ENCODE measurements at places on chromosomes 7 and 10. TPM values are rescaled to one million over a fixed set of nuclear protein-coding genes. Genes with fewer than 3 reads are reported as not detected.

DNA sequence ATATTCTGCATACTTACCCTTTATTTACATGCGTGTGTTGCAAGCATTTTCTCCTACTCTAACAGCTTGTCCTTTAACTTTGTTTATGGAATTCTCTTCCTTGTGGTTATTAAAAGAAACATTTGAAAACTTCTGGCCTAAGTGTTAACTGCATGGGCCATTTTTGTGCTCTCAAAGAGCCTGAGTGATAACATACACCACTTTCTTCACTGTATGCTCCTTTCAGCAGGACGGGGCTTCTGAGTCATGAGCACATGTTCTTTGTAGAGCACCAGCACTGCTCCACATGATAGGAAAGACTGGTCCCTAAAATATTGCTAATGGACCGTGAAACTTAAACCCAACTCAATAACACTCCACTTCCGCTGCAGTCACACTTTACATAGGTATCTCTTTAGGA, 1093.6 kb upstream of the GHITM start:
- no peak for DNase-seq

DNA sequence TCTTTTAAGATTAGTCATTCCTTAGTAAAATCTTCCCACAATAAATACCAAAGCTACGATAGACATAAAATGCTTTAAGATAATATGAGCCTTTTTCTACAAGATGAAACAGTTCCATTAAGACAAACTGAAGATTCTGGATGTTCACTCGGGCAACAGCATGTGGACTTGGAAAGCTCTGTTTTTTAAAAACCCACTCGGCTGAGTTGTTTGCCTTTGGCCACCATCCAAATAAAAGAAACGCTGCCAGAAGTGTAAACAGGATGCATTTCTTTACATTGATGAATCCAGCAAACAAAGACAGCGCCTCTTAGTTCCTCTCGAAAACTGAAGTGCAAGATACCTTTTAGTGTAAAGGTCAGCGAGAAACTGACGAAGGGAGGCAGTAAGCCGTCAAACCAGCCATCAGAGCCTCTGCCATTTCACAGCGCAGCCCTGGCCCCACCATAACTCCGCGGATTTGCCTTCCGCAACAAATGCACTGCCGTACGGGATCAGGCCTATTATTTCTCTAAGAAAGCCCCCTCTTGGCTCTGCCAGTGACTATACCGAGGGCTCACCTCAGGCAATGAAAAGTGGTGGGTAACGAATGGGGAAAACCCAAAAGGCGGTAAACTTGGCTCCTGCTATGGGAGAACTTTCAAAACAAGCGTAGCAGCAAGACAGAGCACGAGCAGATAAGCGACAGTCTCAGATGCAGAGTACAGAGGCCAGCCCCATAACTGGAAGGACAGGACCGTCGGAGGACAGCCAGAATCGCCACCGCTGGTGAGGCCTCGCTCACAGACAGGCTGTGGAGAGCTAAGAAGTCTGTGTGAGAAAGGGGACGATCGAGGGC, 41.4 kb downstream of the GNA12 start:
- no peak for DNase-seq

- DNase-seq, result no peak
These were observed 76.7 kb downstream of the VWA2 start for GRCh38 chr10:114315566-114316420.

The WEE2 gene
- total RNA-seq, result not detected

The PTPRN2 gene
- 0.63 TPM for total RNA-seq

DNA sequence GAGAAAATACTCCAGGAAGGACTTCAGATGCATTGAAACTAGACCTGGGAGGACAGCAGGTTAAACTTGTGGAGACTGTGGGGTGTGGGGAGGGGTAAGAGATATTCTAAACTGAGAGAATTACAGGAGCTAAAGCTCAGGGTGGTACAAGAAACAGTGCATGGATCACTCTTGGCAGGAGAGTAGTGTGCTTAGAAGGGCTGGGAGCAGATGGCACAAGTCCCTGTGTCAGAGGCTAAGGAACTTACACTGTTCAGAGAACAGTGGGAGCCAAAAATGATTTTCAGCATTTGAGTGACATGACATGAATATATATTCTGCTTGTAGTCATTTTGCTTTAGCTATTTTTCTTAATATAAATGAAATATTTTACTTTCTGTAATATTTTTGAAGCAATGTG, 36.0 kb upstream of the LAMB1 start:
- DNase-seq, result no peak

- no peak for DNase-seq
These were observed 26.8 kb downstream of the VSIR start for GRCh38 chr10:71746344-71747037.

GRCh38 chr7:506391-506831, 13.2 kb downstream of the PDGFA start:
- DNase-seq, result no peak

- no peak for DNase-seq
These were observed 94.8 kb downstream of the GSAP start for GRCh38 chr7:77321300-77321699.

The MINDY4 gene
- 2.1 TPM for total RNA-seq

The MYO3A gene
- total RNA-seq, result not detected

DNA sequence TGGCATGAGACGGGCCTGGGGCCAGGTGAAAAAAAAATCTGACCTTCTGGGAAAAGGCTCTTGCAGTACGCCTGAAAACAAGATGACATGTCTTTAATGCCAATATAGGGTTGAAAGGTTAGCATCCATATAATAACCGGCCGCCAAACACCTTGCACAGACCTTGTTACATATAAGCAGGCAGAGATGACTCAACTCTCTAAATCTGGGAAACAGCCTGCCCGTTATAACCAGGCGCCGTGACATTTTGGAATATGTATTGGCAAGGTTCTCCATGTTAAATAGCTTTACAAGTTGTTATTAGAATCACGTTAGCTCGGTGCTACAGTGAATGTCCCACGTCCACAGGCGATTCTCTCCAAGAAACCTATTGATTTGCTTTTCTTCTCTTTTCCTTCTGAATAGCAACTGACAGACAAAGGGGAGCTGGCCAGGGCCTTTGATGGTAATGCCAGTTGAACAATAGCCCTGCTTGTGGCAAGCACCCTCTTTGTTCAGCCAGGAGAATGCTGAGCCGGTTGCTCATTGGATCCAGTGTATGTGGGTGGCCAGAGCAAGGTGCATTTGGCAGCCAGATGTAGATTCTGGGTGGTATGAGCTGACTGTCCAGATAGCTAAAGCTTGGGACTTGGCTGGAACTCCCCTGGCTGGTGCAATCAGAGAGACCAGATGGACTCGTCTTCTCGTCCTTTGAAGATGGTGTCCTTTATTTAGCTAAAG, 80.1 kb upstream of the AUTS2 start:
- no peak for DNase-seq

DNA sequence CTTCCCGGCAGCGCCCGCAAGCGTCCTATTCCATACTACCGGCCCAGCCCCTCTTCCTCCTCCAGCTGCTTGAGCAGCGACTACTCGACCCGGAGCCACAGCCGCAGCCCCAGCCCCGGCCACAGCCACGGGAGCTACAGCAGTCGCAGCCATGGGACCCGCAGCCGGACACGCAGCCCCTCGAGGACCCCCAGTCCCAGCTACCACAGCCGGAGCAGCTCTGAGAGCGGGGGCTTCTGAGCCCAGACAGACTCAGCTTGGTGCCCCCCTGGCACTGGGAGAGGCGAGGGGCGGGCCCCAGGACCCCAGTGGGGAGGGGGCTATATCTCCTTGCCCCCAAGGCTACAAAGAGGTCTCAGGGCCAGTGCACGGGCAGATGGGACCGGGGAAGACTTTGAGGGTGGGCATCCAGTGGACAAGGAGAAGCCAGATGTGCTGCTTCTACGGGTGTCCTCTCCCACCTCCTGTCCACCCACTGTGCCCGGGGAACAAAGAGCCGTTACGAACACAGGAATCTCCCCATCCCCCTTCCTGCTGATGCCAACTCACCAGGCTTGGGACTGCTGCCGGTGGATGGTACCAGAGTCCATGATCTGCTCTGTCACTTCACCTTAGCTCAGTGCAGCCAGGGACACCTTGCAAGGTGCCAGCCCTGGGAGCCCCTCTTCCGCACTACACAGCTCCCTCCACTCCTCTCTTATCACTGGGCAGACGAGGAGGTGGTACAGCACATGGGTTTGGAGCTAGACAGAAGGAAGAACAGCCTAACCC, 16.7 kb upstream of the HSPB1 start:
- no peak for DNase-seq

GRCh38 chr10:6423004-6423403, 157.1 kb downstream of the PRKCQ start:
- peak; percentile 26 for DNase-seq

The MET gene
- 1.3 TPM for total RNA-seq

The PCLO gene
- not detected for total RNA-seq

GRCh38 chr10:68604441-68604840, 44.3 kb downstream of the TET1 start:
- DNase-seq, result no peak

- DNase-seq, result no peak
These were observed 11.8 kb downstream of the COG5 start for GRCh38 chr7:107551936-107552335.

The KLF14 gene
- not detected for total RNA-seq

DNA sequence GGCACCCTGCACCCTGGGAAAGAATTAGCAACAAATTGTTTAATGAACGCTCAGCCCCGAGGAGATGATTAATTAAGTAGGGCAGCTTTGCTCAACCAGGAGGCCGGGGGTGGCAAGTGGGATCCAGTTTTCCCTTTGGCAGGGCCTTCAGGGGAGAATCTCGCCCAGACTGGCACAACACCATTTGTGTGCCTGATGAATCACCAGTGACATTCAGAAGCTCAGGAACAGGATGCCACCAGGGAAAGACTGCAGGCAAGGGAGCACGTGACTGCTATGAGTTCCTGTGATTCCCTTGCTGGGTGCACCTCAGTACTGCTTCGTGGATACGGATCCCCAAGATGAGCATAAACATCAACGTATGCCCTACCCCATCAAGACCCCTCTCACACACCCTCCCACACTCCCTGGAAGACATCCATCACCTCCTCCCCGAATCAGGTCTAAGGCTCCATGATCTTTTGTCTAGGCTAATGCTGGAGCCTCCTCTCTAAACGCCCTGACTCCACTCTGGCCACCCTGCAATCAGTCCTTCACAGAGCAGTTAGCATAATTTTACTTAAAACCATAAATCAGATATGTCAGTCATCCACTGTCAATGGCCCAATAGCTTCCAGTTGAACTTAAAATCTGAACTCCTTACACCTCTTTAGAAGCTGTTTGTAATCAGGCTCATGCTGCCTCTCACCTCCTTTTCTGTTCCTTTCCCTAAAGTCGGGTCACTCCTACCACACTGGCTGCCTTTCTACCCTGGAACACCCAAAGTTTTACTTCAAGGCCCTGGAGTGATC, 109.2 kb upstream of the AGK start:
- no peak for DNase-seq

DNA sequence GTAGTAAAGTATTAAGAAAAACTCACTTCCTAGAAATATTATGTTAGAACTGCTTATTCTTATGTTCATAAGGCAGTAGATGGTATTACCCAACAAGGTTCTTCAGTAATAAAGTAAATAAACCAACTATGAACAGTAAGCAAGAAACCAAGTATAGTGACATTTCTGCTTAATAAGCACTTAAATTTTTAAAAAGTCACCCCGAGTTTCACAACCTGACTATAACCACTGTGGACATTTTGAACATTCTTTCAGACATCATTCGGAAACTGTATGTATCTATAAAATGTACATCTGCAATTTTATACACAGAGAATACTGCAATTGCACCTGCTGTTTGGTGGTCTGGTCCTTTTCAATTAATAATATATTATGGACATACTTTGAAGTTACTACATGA, 1073.6 kb downstream of the XPNPEP1 start:
- no peak for DNase-seq

- DNase-seq, result no peak
These were observed 9.1 kb downstream of the CHRM2 start for GRCh38 chr7:136877509-136877908.

DNA sequence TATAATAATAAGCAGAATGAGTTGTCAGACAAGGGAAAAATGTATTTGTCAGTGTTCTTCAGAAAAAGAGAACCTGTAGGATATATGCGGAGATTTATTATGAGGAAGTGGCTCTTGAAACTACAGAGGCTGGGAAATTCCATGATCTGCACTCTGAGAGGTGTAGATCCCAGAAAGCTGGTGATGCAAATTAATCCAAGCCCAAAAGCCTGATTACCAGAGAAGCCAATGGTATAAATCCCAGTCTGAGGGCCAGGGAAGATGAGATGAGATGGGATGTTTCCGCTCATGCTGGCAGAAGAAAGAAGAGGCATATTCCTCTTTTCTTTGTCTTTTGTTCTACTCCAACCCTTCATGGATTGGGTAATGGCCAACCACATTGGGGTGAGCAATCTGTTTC, 732.8 kb upstream of the IGFBP3 start:
- no peak for DNase-seq

The FLNC gene
- 0.33 TPM for total RNA-seq

DNA sequence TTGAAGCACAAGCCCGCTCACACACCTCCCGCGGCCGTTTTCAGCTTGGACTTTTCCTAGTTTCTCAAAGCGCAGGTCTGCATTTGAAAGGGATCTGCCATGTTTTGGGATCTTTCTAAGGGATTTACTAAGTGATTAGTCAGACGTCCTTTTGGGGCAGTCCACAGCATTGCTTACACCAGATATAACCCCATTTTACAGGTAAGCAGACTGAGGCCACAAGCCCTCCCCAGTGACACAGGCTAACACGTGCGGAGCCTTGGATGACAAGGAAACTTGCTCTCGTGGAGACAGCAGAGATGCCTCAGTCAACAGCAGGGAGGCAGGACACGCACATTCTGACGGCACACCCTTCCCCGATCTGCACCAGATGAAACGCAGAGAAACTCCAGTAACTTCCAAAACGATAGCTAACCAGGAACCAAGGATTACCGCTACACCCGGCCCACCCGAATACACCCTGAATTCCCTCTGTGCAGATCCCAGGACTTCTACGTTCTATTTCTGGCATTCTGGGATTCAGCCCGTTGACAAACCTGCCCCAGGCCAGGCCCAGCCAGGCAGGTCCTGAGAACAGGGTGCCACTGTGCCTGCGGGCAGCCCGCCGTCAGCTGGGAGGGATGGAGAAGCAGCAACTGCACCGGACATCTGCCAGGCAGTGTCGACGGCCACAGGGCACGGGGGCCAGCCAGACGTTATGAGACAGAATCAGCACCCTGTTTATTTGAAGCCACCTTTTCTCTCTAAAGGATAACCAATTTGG, 27.9 kb downstream of the FOXL3 start:
- DNase-seq, result no peak

GRCh38 chr7:31083210-31083786, 31.2 kb downstream of the ADCYAP1R1 start:
- no peak for DNase-seq

GRCh38 chr7:3041986-3042675, 1.5 kb downstream of the CARD11 start:
- no peak for DNase-seq

The CTNNA3 gene
- total RNA-seq, result not detected

GRCh38 chr7:149125863-149126661, at the start of gene ZNF425:
TSS of gene ZNF425 (minus strand) at chr7:149126324. CDS start at chr7:149126213, 111 bp downstream.
- DNase-seq, result peak; percentile 93

The SKIDA1 gene
- total RNA-seq, result not detected

- DNase-seq, result no peak
These were observed 7.7 kb downstream of the SLC37A3 start for GRCh38 chr7:140390466-140391190.

- DNase-seq, result no peak
These were observed 5.2 kb downstream of the TES start for GRCh38 chr7:116215551-116215950.
